ENCODE measurements at places on chromosomes 1 and 21.

GRCh38 chr1:30274173-30274970 lies 449.0 kb downstream of the MATN1 start:
- DNase-seq = no peak

GRCh38 chr1:241482761-241483250 lies 36.7 kb downstream of the FH start:
- DNase-seq = no peak

GRCh38 chr1:190376044-190376443 lies 101.6 kb downstream of the BRINP3 start:
- no peak for DNase-seq

GRCh38 chr1:43309405-43310025 lies 8.7 kb downstream of the TIE1 start:
- no peak for DNase-seq

GRCh38 chr21:45615145-45615711 lies 28.3 kb upstream of the PCBP3 start:
- peak; percentile 66 for DNase-seq
